Suppressor macrophage (primary cell): ENCODE measurements at places on chromosomes 11 and 22.

DNA sequence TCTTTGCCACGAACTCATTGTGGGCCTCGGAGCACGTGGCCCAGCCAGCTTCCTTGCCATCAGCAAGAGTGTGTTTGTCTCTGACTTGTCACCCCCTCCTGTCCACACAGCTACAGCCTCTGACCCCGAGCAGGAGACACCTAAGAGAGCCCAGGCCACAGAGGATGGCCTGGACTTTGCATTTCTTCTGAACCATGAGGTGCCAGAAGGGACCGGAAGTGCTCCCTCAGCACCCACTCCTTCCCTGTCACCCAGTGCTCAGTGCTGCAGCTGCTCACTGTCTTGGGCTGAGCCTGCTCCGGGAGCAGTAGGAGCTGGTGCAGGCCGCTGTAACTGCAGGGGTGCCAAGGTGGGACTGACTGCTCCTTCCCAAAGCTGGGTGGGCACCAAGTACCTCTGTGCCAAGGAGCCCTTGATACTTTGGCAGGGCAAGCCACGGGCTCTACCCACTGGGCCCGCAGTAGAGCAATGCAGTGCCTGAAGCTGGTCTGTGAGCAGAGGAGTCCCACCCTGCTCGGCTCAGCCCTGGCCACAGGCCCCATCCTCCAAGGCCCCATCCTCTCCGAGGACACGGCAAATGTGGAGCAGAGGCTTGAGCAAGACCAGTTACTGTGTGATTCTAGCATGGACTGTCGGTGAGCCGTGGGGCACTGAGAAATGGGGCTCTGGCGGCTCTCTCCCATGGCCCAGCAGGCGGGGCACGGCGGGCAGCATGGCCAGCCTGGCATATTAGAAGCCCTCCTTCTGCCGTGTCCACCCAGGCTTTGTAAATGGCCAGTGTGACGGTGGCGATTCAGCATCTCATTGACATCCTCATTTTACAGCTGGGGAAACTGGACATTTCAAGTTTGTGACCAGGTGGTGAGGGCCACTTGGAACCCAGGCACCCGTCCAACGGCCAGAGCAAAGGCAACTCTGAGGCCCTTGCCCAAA is 6.3 kb downstream of the GRK2 start:
- peak; percentile 77 for DNase-seq

GRCh38 chr11:63563201-63564055 is at the start of gene PLAAT2:
TSS of gene PLAAT2 (minus strand) at chr11:63563379. CDS start at chr11:63563324, 55 bp downstream.
- DNase-seq, result no peak

- no peak for DNase-seq
These were observed 1.2 kb downstream of the MYRF start for GRCh38 chr11:61753672-61754071.

GRCh38 chr11:2690596-2691354 is 9.0 kb downstream of the KCNQ1OT1 start:
- DNase-seq, result no peak

DNA sequence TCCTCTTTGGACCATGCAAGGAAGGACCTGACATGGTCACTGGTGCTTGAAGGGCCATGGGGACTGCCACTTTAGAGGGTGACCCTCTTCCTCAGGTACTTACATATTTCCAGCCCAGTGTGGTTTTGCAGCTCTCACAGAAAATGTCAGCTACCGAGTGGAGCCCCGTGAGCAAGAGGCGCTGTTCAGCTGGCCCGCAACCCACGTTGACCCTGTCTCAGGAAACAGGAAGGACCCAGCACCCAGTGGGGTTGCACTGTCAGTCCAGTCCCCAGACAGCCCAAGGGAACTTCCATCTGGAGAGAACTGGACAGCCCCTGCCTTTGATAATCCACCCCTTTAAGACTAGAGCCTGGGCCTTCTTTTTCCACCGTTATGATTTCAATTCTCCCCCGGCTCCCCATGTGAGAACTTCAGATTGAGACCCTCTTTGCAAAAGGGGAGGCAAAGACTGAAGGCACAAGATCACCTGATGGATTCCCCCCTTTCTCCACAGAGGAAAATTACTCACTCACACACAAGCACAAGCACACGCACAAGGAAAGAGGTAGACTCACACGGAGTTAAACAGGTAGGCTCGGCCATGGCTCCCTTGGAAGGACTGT is 3.4 kb downstream of the YPEL4 start:
- DNase-seq, result peak; percentile 86

- no peak for DNase-seq
These were observed 8.0 kb downstream of the VSTM5 start for GRCh38 chr11:93842461-93842860.

GRCh38 chr11:67420147-67420645 is 4.7 kb downstream of the CARNS1 start:
- DNase-seq, result no peak

DNA sequence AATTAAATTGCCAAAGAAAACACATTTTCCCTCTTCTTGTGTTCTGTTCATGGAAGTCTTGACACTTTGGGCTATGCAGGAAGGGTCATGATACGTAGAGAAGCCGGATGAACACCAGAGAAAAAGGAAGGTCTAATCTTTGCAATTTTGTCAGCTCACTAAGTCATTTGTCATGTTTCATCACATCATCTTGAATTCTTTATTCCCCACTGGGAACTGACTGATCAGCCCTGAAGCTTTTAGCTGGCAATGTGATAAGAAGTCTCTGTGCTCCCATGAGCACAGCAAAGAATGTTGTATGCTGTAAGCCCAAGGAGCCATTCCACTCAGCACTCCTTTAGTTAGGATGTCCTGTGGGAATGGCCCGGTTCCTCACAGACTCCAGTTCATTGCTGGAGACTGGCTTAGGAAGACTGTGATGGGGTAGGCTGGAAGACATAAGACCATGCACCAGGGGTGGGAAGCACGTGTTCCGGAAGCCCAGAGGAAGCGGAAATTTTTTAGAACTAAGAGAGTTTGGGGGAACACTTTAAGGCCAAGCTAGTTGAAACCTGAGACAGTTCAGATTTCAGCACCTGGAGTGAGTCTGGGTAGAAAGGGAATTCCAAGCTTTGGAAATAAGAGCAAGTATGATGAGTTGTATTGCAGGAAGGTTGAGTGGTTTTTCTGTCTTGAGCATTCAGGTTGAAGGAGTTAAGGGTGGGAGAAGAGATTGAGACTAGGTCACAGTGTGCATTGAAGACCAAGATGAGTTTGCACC is 306.7 kb upstream of the MTNR1B start:
- DNase-seq, result no peak

GRCh38 chr11:12319988-12320387 is 57.4 kb upstream of the PARVA start:
- DNase-seq, result no peak

DNA sequence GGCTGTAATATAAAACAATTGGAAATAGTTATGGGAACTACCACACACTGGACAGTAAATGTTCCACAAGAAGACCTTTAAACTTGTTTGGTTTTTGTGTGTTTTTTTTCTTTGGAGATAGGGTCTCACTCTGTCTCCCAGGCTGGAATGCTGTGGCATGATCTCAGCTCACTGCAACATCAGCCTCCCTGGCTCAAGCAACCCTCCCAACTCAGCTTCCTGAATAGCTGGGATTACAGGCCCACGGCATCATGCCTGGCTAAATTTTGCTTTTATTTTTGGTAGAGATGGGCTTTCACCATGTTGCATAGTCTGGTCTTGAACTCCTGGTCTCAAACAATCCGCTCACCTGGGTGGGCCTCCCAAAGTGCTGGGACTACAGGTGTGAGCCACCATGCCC is 121.0 kb downstream of the MPPED2 start:
- DNase-seq, result no peak

DNA sequence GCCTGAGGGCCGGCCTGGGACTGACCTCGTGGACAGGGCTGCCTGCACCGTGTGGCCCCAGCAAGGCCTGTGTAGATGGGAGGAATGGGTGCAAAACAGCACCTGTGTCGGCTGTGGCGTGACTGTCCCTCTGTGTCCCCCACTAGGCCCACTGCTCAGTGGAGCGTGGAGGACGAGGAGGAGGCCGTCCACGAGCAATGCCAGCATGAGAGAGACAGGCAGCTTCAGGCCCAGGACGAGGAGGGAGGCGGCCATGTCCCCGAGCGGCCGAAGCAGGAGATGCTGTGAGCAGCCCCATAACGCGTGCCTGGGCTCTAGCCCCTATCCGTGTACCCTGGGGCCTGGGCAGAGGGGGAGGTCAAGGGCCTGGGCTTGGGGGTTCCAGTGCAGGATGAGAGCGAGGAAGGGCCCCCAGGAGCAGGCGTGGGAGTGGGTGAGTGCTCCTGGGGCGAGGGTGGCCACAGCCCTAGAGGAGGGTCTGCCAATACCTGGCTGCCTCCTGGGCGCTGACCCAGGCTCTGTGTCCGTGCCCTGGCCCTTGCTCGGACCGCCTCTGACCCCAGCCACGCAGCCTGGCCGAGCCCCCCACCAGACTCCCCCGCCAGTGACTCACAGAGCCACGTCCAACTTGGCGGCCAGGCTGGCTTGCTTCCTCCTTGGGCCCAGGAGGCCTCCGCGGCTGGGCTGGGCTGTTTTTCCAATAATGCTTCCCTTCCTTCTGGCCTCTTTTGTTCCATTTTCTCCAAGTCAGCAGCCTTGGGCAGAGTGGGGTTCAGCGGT is 11.6 kb downstream of the PRR33 start:
- peak; percentile 79 for DNase-seq

GRCh38 chr22:26823966-26824365 is 166.6 kb downstream of the MIAT start:
- DNase-seq, result no peak

DNA sequence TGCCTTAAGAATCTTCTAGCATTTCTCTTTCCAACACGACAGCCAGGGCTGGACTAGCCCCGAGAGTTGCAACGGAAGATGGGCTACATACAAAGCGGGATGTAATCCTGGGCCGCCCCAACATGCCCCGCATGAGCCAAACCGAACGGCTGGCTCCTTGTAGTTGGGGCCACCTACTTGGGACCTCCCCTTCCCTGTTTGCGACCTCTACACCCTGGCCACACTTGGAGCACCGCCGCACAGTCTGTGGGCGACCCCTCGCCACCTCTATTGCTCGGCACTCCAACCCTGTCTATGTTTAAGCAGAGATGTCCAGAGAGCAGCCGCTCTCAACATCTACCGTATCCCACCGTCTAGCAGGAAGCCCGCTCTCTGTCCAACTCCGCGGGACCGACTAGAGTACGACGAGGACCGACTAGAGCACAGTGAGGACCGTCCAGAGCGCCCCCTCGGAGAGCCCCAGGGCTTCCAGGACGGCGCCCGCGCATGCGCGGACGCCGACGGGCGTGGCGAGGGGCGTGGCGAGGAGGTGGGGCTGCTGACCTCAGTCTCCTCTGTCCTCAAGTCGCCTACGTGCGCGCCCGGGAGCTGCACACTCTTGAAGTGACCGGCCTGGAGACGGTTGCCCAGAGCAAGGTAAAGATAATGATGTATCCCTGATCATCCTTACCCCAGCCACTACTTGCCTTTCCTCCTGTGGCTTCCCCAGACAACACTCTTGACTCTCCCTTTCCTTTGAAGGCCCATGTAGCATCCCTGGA is 32.3 kb downstream of the NEAT1 start:
- DNase-seq, result peak; percentile 95

- no peak for DNase-seq
These were observed 3.8 kb downstream of the SHISA8 start for GRCh38 chr22:41911001-41911611.

- no peak for DNase-seq
These were observed 4.4 kb downstream of the BACE1-AS start for GRCh38 chr11:117295438-117296137.

DNA sequence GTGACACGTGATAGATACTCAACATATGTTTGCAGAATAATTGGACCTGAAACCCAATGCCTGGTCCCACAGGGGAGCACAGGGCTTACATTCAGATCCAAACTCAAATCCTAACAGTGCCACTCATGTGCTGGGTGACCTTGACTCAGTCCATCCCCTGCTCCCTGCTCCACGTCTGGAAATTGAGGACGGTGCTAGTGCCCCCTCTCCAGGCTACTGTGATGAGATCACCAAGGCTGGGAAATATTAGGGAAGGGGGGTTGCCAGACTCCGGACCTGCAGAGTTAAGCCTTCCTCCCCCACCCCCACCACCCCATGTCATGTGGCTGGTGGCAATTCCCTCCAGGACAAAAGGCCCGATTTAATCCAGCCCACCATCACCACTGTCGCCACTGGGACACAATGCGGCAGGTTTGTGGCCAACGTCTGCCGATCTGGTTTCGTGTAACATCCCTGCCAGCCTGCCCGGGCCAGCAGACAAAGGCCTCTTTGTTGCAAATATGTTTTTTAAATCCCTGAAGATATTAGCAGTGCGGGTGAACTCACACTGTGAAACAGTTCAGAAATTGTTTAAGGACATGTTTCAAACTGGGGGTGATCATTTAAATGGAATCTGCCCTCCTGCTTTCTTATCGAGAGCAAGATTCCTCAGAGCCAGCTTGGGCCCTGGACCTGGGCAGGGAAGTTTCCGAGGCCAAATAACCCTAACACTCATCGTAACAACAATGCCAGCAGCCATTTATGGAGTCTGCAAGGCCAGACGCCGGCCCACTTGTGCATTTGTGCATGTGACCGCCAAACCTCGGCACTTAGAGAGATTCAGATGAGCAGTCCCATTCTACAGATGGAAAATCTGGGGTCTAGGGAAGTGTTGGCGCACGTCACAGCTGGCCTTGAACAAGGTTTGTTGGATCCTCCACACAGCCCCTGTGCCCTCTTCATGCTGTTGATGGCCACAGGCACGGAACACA is 19.6 kb upstream of the MN1 start:
- DNase-seq, result no peak

DNA sequence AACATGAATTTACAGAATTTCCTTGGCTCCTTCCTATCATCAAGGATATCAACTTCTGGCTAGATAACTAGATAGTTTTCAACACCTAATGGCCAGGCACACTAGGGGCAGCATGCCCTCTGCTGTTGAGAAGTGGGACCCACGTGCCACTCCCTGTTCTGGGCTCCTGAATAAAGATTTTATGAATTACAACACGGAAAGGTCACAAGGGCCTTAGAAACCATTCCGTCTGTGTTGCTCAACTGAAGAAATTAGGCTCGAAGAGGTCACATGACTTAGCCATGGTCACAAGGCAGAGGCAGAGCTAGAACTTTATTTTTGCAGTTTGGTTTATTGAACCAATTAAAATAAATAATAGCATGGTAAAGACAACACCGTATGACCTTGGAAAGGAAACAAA is 36.0 kb downstream of the PRCP start:
- peak; percentile 88 for DNase-seq

DNA sequence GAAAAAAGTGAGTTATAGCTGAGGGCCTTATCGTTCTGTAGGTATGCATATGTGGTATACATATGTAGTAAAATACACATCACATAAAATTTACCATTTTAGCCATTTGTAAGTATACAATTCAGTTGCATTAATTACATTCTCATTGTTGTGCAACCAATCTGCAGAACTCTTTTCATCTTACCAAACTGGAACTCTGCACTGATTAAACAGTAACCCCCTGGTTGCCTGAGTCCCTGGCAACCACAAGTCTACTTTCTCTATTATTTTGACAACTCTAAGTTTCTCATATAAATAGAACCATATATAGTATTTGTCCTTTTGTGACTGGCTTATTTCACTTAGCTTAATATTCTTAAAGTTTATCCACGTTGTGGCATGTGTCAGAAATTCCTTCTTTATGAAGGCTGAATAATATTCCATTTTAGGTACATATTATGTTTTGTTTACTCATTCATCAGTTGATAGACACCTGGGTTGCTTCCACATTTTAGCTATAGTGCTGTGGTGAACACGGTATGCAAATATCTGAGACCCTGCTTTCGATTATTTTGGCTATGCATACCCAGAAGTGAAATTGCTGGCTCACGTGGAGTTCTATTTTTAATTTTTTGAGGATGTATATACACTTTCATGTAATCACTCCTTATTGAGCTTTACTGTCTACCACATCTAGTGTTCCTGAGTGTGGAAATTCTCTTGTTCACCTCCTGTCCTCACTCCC is 1.6 kb upstream of the DDX10 start:
- DNase-seq, result no peak

GRCh38 chr11:34251589-34251980 is 106.2 kb downstream of the ABTB2 start:
- DNase-seq, result peak; percentile 8
